ENCODE measurements at places on chromosomes 1 and 21.

- DNase-seq: no peak
Observed at GRCh38 chr1:41327383-41327999, 33.7 kb upstream of the FOXO6 start.

- no peak for DNase-seq
Observed at GRCh38 chr1:22207511-22208267, 64.8 kb upstream of the WNT4 start.

DNA sequence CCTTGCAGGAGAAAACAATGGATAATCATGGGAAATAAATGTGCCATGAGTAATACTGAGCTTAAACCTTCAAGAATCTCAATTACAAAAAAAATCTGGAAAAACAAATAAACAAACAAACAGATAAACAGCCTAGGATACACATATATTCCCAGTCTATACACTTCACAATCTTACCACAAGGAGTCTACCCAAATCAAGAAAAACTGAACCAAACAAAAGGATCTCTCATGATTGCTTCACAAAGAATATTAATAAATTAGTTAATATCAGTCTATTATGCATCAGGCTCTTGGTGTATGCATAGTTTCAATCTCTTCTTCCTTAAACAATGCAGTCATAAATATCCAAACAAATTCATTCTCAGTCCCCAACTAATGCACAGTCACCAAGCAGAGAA, 3.2 kb upstream of the ESRRG start:
- DNase-seq: no peak

GRCh38 chr1:36367798-36368197, 17.9 kb downstream of the STK40 start:
- no peak for DNase-seq

GRCh38 chr1:114691061-114691460, 4.3 kb downstream of the AMPD1 start:
- DNase-seq: peak; percentile 20

DNA sequence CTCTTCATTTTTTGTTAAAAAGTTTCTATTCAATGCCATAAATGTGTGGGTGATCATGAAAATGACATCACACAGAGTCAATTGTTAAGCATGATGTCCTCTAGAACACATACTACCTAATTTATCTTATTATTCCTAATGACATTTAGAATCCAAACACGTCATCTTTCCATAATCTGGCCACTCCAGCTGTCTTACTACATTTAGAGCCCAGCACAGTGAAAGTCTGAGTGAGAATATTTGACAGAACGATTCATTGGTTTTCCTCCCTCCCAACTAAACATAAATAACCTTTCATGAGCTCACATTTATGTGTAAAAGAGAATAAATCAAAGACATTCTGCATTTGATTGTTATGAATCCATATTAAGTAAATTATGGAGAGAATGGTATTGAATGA, 160.7 kb downstream of the OLFM3 start:
- no peak for DNase-seq

Data from iris pigment epithelial cell (primary cell).